RCC 7860 (cell line): ENCODE measurements at places on chromosomes 12 and 14.
A peak's percentile ranks its signal among the peaks of the same experiment; 100 is the strongest.

- DNase-seq: no peak
These were observed 140.1 kb downstream of the ALG10B start for GRCh38 chr12:38456537-38457120.

DNA sequence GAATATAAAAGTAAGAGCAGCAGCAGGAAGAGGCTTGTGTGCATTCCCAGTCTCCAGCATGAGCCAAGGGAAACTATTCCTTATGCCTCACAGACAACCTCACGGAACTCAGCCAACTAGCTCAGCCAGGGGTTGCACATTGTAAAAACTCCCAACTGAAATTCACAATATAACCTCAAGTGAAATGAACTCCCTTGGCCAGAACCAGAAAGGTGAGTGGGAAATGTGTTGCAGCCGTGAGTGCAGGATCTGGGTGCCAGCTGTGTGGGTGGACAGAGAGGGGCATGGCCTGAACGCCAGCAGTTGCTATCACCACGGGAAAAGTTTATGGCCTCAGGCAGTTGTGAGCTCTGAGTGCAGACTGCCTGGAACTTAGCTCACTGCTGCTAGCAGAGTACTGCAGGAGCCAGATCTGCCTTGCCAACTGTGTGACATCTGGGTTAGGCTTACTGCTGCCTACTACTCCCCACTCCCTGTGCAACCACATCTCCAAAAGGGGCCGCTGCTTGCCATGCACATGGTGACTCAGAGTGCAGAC, 2.3 kb upstream of the CLEC1A start:
- DNase-seq: no peak

DNA sequence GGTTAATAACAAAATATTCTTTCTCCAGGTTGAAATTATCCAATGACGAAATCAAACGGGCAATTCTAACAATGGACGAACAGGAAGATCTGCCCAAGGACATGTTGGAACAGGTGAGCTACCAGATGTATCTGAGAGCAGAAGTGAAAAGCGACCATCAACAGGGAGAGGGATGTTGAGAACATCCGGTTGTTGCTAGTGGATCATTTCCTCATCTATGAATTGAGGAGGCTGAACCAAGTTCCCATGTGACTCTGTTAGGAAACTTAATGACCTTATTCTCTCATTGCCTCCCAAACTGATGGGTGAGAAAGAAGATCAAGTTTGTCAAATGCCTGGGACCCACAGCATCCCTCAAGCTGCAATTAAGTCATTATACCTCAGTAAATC, 117.7 kb downstream of the GPR135 start:
- no peak for DNase-seq

- DNase-seq: no peak
These were observed 25.4 kb downstream of the CLSTN3 start for GRCh38 chr12:7155471-7156034.

DNA sequence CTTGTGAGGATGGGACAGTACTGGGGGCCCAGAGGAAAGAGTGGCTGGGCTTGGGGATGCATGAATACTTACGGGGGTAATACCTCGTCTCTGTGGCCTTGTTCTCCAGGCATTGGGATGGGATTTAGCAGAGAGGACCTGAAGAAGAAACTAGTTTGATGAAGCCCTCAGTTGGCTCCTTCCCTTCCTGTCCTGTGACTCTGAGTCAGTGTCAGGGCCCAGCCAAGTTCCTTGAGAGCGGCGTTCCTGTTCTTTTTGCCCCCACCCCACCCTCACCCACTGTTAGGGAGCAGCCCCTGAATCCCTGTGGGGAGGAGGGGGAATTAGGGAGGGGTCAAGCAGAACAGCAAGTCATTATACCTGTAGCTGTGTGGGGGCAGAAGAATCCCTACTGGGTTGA, 5.2 kb upstream of the LRP1-AS start:
- no peak for DNase-seq

DNA sequence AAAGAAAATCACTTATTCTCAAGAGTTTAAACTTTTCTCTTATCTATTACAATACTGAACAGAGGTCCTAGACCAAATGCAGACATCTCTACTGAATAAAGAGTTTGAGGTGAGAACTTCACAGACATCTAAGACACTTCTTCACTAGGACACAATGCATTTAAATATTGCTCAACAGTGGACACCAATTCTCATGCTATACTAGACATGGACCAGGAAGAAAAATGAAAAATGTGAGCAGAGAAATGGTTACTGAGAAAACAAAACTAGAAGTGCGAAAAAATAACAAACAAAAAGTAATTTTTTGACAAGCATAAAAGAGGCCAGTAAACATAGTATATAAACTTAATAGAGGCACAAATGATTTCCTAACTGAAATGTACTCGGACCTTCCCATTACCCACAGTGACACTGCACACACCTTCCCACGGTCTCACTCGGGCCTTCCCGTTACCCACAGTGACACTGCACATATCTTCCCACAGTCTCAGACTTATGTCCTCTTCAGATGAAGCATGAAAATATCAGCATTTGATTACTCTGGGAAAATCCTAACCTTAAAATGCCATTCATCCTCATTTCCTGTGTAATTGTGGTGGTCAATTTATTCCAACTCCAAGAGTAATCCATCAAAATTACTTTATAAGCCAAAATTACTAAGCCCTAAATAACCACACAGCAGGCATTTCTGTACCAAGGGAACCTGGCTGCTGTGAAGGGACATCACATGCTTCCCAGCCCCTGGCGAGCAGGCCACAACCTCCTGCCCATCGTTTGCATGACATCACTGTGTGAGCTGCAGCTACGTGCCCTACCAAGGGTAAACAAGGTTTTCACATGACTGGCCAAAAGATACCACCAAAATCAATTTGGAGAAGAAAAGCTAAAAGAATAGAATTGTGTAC, 6.4 kb downstream of the SLC15A4 start:
- DNase-seq: peak; percentile 73

DNA sequence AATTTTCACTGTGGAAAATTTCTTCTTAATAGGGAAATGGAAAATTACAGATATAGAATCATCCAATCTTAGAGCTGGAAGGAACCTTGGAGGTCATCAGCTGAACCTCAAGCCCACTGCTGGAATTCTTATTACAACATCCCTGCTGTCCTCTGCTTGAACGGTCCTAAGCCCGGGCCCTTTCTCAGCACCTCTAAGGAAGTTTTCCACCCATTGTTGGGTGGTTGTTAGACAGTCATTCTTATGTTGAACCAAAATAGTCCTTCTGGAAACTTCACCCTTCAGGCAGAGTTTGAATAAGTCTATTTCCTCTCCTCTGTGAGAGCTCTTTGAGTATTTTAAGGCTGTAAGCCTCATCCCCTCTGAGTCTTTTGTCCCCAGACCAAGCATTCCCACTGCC, 70.7 kb downstream of the ZFP36L1 start:
- DNase-seq: no peak

DNA sequence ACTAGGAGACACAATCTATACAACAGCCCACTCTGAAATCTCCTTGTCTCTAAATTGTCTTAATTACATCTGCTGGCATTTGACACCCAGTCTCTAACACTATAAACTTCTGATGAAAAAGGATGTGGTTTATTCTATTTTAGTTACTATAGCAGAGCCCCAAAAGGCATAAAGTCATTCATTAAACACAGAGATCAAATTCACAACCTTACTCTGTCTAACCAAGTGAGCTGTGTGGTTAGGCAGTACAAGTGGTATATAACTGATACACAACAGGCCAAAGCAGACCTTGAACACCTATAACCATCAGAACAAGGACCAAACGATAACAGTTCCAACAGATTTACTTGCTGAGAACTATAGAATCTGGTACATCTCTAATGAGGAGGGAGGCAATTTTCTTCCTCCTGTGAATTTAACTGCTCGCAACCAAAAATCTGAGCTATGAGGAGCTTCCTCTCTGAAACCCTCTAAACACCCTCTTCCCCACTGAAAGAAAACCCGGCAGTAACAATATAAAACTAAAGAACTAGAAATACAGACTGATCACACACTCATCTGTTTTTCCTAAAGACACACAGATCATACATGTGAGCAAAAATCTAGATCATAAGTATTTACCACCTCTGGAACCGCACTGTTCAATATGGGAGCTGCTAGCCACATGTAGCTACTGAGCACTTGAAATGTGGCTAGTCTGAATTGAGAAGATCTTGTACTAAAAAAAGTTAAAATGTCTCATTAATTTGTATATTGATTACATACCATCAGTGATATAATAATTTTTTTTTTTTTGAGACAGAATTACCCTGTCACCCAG, 17.7 kb downstream of the SPPL3 start:
- DNase-seq: no peak

DNA sequence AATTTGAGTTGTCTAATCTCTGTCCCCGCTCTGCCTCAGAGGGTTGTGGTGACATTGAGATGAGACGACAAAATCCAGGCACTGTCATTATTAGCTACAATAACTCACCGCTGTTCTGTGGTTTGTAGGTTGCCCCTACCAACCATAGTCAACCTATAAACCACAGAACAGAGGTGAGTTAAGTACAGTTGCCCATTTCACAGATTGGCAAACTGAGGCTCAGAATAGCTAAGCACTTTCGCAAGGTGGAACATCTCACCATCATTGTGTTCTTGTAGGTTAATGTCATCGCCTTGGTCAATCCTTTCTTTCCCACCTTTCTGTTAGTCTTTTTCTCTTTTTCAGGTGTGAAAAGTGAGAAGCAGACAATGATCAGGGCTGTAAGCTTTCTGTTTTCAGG, 63.4 kb upstream of the LHX5 start:
- DNase-seq: no peak

DNA sequence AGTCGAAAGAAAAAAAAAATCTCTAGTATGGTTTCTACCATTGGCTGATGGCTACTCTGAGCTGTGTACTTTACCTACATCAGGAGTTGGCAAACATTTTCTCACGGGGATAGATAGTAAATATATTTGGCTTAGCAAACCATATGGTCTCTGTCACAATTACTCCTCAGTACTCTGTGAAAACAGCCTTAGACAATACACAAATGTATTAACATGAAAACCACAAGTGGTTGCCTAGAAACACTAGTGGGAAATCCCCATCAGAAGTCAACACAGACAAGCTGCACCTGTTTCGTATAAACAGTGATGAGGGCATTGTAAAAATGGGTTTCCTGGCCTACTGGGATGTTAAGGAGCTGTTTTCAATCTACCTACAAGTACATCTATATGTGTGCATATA, 84.6 kb upstream of the NAV3 start:
- DNase-seq: no peak

DNA sequence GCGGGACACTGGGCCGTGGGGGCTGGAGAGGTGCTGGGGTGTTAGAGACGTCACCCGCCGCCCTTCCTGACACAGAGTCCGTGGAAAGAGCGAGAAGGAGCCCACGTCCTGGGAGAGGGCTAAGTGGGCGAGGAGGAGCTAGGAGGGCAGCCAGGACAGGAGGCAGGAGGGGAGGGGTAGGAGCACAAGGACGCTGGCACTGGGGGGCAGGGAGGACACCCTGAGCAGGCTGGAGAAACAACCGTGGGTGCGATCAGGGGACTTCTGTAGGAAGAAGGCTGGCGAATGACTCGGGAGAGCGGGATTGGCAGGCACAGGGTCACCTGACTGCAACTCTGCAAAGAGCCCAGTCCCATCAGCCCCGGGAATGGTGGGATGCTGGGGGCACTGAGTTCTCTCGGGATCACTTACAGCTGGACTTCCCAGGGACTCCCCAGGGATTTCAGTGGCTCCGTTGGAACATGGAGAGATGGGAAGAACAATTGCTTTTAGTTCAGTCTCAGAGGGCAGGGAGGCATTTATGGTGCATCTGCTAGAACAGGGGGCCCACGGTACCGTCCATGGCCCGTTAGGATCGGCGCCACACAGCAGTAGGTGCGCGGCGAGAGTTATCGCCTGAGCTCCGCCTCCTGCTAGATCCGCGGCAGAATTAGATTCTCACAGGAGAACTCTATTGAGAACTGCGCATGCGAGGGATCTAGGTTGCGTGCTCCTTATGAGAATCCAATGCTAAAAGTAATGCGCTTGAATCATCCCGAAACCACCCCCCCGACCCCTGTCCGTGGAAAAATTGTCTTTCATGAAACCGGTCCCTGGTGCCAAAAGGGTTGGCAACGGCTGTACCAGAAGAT, 24.3 kb downstream of the UBR7 start:
- no peak for DNase-seq

DNA sequence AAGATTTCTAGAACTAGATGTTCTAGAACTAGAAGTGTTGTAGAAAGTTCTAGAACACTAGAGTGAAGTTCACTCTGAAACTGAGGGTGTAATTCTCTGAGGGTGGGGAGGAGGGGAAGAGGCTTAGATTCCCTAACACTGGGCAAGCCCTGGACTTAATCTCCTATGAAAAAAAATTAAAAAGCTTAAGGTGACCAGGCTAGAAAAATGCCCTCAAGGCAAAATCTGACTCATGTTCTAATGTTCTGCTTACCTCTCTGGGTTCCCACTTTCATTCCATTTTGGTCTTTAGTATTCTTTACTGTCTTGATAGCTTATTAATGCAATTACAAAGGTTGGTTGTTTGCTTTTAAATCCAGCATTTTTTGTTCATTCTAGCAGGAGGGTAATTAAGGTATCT, 101.5 kb downstream of the KICS2 start:
- DNase-seq: no peak

GRCh38 chr14:82414853-82415539, 881.3 kb upstream of the SEL1L start:
- DNase-seq: no peak

- DNase-seq: no peak
These were observed 12.0 kb downstream of the TFCP2 start for GRCh38 chr12:51160814-51161459.

GRCh38 chr14:59188461-59189090, at the start of gene DAAM1:
Gene DAAM1, plus strand, starts transcription at chr14:59188667. Its CDS starts 74,811 bp downstream, at chr14:59263478.
- DNase-seq: peak; percentile 89

- no peak for DNase-seq
These were observed 617.0 kb downstream of the VRK1 start for GRCh38 chr14:97413966-97414717.

DNA sequence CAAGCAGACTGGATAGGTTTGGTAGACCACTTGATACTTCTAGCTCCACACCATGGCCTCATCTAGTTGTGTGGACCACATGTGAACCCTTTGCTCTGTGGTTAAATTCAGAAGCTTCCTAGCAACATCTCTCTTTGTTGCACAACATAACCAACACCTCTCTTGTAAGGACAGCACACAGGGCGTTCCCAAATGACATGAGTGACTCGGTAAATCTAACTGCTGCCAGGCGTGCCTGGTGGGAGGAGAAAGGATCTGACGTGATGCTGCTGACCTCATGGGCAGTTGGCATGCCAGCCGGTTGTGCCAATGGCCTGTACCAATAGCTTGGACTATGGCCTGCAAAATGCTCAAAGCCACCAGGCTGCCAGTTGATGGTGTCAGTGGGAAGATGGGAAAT, 93.8 kb downstream of the CPSF2 start:
- no peak for DNase-seq

GRCh38 chr14:94110552-94111181, at the start of gene IFI27:
Gene IFI27, plus strand, starts transcription at chr14:94110736.
- DNase-seq: no peak

GRCh38 chr12:10364815-10365622, 24.8 kb downstream of the KLRK1 start:
- peak; percentile 72 for DNase-seq

DNA sequence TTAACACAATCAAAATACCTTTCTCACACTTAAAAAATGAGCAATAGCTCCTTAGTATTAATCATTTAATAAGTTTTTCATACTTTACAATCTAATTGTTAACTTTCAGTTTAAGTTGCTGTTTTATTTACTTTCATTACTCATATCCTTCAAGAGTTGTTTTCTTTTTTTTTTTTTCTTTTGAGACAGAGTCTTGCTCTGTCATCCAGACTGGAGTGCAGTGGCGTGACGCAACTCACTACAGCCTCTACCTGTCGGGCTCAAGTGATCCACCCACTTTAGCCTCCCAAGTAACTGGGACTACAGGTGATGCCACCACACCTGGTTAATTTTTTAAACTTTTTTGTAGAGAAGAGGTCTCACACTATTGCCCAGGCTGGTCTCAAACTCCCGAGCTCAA, 16.1 kb downstream of the ZBTB1 start:
- DNase-seq: no peak

GRCh38 chr14:34004881-34005280, 54.0 kb upstream of the EGLN3 start:
- no peak for DNase-seq
